HuH-7.5 (cell line): ENCODE measurements at places on chromosomes 5 and 9.

- no peak for DNase-seq
These were observed 593.6 kb downstream of the MAT2B start for GRCh38 chr5:164098979-164099378.

GRCh38 chr9:38727497-38728001, 7.6 kb upstream of the FAM240B start:
- no peak for DNase-seq

- no peak for DNase-seq
These were observed 182.7 kb downstream of the NR3C1 start for GRCh38 chr5:143220748-143221251.

GRCh38 chr9:35732800-35733541, 505 bp downstream of the CREB3 start:
- peak; percentile 60 for DNase-seq

DNA sequence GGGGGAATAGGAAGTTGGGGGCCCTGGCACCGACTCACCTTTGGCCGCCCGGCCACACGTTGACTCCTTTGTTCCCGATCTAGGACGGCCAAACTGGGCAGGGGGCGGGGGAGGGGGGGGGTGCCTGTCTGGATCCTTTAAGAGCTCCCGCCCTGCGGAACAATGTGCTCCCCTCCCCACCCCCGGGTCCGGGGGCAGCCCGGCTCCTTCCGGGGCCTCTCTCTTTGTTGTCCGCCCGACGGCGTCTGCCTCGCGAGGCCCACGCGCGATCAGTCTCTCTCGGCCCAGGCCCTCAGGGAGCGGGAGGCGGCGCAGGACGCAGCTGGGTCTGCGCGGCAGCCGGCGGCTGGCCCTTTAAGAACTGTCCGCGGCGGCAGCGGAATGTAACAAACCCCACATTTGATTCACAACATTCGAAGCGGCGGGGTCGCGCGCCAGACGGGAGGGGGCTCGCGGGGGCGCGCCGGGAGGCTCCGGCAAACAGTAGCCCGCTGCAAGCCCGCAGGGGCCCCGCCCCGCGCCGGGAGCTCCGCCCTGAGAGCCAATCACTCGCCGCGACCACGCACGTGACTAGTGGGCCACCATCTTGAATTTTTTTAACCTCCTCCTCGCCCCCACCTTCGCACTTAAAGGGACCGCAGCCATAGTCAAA, at the start of gene RNF44:
RNF44 (minus strand) TSS at position 501 of the 652 bp plus-strand sequence. CDS start 4,930 bp downstream, outside the sequence.
- DNase-seq: peak; percentile 94

DNA sequence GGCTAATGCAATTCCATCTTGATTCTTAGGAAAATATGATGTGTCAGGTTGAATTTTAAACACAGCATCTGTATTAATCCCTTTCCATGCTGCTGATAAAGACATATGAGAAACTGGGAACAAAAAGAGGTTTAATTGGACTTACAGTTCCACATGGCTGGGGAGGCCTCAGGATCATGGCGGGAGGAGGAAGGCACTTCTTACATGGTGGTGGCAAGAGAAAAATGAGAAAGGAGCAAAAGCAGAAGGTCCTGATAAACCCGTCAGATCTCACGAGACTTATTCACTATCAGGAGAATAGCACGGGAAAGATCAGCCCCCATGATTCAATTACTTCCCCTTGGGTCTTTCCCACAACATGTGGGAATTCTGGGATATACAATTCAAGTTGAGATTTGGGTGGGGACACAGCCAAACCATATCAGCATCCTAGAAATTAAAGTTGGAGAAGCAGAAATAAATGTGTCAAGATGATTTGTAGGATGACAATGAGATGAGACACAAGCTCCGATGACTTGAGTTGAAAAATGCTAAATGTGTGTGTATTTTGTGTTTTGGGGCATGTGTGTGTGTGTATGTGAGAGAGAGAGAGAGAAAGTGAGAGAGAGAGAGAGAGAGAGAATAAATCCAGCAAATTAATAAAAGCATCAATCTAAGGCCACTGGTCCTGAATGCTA, 48.5 kb upstream of the ANKRD55 start:
- DNase-seq: no peak

GRCh38 chr5:156241266-156241665, 85.7 kb upstream of the SGCD start:
- no peak for DNase-seq

GRCh38 chr9:1952001-1952400, 63.1 kb upstream of the SMARCA2 start:
- no peak for DNase-seq

DNA sequence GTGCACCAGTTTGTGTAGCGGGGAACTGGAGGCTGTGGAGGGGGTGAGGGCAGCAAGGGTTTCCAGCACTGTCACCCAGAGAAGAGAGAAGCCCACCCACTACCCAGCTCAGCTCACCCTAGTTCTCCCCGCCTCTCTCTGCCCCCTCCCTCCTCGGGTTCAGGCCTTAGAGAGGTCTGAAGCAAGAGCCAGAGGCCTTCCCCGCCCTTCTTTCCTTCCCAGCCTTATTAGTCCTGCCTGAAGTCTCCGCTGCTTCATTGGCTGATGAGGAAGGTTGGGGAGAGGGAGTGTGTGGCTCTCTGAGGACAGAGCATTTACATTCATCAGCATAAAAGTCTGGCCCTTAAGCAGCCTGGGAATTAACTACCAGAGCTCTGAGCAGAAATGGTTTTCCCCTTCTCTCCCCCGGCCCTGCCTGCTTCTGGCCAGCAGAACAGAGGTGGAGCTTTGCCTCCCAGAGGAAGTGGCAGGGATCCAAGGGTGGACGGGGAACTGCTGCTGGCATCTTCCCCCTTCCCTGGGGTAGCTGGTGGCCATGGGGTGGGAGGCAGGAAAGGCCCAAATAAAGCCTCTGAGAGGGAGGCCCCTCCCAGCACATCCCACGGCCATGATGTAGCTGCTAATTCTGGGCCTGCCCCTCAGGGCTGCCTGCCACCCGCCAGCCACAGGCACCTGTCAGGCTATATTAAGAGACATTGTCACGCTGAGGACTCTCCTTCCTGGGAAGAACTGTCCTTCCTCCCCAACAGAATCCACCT, 4.1 kb downstream of the DNAJB5 start:
- no peak for DNase-seq

- no peak for DNase-seq
These were observed 4.7 kb downstream of the PHYKPL start for GRCh38 chr5:178227929-178228328.

- no peak for DNase-seq
These were observed 585.9 kb downstream of the TLR4 start for GRCh38 chr9:118290116-118290515.

GRCh38 chr5:21594566-21594965, 1258.6 kb downstream of the CDH12 start:
- no peak for DNase-seq

DNA sequence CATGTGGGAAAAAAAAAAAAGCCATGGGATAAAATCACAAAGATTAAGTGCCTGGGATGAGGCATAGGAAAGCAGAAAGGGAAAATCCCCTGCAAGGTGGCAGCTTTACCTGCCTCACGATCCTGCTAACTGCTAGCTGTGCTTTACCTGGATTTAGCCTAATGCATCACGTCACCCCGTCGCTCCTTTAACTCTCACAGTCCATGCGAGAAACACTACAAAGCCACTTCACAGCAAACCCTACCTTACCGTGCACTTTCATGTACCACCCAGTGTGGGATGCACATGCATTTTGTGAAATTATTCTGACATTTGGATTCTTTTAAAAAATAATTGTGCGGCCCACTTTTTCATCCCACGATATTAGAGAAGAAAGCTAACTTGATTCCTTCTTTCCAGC, 31.0 kb downstream of the ATPSCKMT start:
- no peak for DNase-seq

DNA sequence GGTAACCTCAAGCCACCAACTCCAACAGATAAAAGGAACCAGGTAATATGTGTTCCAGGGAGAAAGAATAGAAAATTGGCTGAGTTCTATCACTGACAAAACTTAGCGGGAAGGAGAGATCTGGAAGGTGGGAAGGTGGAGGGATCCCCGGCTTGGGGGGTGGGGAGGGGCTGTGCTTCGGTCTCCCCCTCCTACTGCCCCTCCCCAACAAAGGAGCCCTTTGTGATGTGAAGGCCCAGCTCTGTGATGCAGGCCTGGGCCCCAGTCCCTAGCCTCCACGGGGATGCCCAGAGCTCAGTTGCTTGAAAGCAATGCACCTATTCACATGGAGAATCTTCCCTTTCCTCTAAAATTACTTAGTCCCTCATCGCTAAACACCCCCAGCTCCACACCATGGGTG, 4.4 kb upstream of the ZNF484 start:
- no peak for DNase-seq

DNA sequence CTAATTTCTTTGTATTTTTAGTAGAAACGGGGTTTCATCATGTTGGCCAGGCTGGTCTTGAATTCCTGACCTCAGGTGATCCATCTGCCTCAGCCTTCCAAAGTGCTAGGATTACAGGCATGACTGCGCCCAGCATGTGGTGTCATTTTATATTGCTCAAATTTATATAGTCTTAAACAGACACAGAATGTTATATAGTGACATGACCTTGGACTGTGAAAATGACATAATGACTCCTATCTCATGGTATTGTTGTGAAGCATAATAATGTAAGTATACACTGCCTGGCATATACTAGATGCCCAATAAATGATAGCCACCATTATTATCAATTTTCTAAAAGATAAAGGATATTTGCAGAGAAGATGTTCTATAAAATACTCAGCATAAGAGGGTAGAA, 177.2 kb upstream of the TBCA start:
- DNase-seq: no peak

GRCh38 chr5:109837231-109837861, 147.6 kb downstream of the MAN2A1 start:
- DNase-seq: no peak

- no peak for DNase-seq
These were observed 114.3 kb downstream of the ARHGEF28 start for GRCh38 chr5:73740274-73740790.

GRCh38 chr9:36995927-36996705, 38.0 kb downstream of the PAX5 start:
- DNase-seq: peak; percentile 93

DNA sequence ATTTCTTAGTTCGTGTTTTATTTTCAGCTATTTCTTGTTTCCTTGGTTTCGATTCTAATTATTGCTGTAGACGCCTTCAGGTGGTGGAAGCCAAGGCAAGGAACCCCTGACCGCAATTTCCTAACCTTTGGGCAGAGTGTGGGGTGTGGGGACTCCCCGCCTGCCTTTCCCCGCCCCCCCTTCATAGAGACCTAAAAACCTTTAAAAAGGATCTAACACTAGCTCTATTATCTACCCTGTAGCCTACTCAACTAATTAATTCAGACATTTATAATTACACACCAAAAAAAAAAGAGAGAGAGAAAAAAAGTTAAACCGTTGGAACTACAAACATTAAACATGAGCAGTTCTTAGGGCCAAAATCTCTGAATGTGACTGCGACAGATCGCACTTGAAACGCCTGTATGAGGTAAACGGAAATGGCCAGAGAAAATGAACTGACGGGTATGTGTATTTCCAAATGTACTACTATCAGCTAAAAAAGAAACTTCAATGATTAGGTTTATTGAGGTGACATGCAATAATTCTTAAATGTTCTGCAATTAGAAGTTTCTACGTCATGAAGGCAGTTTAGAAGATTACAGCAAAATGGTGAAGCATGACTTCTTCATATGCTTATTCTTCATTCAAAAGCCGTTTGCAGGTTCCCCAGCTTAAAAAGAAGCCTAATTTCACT, 19.0 kb upstream of the FER start:
- DNase-seq: no peak

- DNase-seq: no peak
These were observed 15.1 kb downstream of the GAPVD1 start for GRCh38 chr9:125276771-125277170.

DNA sequence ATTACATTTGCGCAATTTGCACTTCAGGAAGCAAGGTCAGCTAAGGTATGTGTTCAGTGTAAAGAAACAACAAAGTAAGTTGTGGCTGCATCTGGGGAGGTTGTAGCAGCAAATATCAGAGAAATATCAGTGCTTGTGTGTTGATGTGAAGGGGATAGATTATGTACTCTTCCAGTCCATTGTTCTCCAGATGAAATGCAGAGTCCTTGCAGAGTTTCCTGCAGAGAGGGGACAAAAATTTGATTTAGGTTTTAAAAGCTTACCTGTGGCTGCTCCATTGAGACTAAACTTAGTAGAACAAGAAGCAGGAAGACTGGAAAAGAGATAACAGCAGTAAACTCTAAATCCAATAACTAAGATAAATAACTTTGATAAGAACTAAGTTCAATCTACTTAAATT, 952.2 kb downstream of the CDH18 start:
- no peak for DNase-seq

- no peak for DNase-seq
These were observed 13.4 kb upstream of the TXNDC8 start for GRCh38 chr9:110351009-110351467.

- no peak for DNase-seq
These were observed 75.0 kb downstream of the STK10 start for GRCh38 chr5:172113036-172113435.

- no peak for DNase-seq
These were observed 193.1 kb upstream of the PTGER4 start for GRCh38 chr5:40486437-40487275.

GRCh38 chr5:119367502-119368237, 11.9 kb downstream of the TNFAIP8 start:
- no peak for DNase-seq

GRCh38 chr5:67144183-67144639, 52.4 kb downstream of the CD180 start:
- DNase-seq: no peak

GRCh38 chr9:3730511-3730922, 204.7 kb upstream of the RFX3 start:
- no peak for DNase-seq

DNA sequence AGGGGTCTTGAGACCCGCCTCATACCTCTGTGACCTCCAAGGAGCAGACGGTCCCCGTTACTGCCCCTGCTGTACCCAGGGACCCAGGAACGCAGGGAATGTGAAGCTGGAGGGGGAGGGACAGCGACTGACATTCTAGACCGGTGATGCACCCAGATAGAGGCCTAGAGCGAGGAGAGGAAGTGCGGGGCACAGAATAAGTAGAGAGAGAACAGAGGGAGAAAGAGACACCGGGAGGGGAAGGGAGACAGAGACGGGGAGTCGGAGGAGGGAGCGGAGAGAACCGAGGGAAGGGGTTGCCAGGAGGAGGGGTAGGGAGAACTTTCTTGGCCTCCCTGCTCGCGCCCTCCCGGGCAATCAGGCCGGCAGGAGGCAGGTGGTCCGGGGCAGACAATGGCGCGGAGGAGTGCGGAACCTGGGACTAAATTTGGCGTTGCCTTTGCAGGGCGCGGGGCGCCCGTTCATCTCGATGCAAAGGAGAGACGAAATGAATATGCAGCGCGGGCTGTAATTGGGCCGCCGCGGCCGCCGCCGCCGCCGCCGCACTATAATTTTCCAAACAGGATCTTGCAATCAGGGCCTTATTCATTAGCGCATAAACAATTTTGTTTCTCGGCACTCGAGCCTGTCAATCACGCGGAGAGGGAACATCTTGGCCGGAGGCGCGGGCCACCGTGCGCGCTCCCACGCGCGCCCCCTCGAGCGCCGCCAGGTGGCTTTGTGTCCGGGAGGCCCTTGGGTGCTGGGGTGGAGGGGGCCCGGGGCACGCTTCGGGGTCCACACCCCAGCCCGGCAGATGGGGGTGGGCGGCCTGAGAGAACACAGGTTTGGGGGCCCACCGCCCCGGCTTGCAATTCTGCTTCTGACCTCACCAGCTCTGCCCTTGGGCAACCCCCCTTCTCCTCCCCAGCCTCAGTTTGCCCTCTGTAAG, 33.0 kb downstream of the NDUFA8 start:
- DNase-seq: no peak

- DNase-seq: peak; percentile 28
These were observed 2.0 kb upstream of the MAT2B start for GRCh38 chr5:163503106-163504078.

GRCh38 chr9:107309271-107309670, 26.2 kb downstream of the RAD23B start:
- DNase-seq: no peak
